Renal cortical epithelial cell (primary cell): ENCODE measurements at places on chromosomes 6 and 20.

DNA sequence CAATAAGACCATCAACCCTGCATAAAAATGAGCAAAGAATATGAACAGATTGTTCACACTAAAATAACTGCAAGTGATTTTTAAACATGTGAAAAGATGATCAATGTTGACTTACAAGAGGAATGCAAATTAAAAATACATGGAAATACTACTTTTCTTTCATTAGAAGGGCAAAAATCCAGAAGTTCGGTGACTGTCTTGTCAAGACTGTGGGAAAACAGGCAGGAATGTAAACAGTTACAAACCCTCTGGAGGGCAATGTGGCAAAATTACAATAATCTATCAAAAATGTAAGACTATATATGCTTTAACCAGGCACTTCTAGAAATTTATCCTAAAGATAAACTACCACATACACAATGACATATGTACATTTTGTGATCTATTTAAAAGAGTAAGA lies 86.7 kb downstream of the TNFAIP3 start:
- DNase-seq = no peak

GRCh38 chr20:31831211-31831610 lies 12.1 kb downstream of the MYLK2 start:
- no peak for DNase-seq

DNA sequence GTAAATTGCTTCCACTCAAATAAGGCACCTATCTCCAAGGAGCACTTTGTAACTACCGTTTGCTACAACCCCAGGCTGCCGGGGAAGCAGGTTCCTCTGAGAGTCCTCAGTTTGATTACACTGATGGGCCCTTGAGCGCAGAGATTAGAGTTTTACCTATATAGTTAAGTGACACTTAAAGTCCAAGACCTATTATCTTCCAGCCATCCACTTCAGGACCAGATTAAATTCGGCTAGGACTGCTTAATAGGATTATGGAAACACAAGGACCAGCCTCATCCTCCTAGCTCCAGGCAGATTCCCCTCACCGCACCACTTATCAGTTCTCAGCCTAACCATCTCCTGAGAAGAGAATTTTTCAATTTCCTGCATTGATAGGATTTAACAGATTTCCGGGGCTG lies 64.7 kb upstream of the TIAM2 start:
- no peak for DNase-seq

DNA sequence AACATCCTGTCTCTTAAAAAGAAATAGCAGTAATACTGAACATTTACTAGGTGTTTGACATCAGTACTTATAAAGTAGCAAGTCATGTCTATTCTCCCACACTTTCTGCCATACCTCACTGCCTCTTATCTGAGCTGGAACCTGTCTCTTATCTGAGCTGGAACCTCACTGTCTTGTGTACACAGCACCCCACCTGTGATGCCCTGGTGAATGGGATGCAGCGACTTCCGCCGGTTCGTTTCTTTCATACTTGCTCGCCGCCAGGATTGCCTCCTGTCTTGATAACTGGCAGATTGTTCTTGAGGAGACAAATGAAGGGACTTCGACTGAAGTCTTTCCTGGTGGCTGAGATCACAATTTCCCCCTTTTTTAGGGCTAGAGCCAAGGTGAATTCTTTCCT lies 2.9 kb downstream of the DSN1 start:
- DNase-seq = no peak

- no peak for DNase-seq
These were observed 1.9 kb downstream of the RAB23 start for GRCh38 chr6:57220083-57220703.

DNA sequence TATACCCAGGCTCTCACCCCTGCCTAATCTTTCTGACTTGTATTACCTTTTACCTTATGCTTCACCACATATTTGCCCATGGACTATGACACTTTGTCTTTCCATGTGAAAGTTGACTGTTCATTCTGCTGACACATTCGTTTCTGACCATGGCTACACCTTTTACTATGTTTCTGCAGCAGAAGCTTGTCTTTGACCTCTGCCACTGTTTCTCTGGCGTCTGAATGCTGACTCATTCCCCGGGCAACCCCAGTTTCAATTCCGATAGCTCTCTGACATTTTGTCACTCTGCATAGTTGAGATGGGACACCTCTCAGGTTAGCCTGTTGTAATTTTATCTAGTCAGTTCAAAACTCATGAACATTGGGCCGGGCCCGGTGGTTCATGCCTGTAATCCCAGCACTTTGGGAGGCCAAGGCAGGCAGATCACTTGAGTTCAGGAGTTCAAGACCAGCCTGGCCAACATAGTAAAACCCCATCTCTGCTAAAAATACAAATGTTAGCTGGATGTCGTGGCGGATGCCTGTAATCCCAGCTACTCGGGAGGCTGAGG lies 50.7 kb downstream of the SLC26A8 start:
- DNase-seq = peak; percentile 75

- DNase-seq = no peak
These were observed 64.5 kb downstream of the TRMT6 start for GRCh38 chr20:5885866-5886265.

DNA sequence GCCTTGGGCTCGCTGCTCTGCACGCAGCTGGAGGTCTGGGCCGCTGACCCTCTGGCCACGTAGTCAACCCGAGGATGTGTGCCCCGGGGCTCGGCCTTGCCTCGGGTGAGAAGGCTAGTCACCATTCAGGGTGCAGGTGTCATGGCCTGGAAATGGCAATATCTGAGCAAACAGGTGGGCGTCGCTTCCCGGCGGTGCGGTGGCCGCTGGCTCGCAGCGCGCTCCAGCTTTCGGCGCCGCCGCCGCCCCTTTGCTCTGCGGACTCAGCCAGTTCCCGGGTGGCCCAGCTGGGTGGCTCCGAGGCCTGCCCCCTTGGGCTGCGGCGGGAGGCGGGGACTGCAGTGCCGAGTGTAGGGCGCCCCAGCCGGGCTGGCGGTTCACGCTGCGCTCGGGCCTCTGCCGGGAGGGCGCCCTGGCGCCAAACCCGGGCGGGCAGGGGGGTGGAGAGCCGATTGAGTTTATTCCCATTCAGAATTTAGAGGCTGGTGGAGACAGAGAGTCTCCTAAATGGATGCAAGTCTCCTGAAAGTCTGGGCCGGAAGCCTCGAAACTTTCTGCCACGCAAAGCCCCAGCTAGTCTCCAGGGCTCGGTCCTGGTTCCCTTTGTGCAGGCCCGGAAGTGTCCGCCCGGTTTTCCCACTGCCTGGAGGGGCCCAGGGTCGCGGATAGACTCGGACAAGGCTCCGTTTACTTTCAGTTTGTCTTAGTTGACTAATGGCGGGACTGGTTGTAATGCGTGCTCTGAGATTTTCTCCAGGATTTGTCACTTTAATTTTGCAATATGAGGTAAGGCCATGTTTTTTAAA lies 11.3 kb upstream of the TFAP2A start:
- no peak for DNase-seq

- DNase-seq = no peak
These were observed 1.7 kb downstream of the JAG1 start for GRCh38 chr20:10671919-10672623.

DNA sequence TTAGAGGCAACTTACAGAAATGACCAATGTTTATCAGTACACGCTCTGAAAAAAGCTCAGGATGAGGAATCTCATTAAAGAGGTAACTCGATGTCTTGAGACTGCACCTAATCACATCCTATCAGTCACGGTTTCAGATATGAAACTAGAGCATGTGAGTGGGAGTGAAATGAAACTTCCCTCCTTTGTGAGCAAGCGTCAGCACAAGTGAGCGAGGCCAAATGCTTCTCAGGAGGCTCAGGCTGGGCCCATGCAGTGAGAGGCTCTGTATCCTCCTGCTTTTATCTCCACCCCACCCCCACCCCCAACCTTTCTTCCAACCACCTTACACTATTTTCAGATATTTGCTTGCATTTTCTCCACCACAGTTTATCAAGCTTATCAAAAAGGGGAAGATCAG lies 140.8 kb upstream of the RIMS1 start:
- no peak for DNase-seq

GRCh38 chr6:170371080-170371479 lies 64.5 kb downstream of the FAM120B start:
- no peak for DNase-seq

GRCh38 chr6:162421004-162421403 lies 306.6 kb downstream of the PRKN start:
- peak; percentile 11 for DNase-seq

- DNase-seq = no peak
These were observed 24.7 kb downstream of the COX4I2 start for GRCh38 chr20:31662372-31662854.

DNA sequence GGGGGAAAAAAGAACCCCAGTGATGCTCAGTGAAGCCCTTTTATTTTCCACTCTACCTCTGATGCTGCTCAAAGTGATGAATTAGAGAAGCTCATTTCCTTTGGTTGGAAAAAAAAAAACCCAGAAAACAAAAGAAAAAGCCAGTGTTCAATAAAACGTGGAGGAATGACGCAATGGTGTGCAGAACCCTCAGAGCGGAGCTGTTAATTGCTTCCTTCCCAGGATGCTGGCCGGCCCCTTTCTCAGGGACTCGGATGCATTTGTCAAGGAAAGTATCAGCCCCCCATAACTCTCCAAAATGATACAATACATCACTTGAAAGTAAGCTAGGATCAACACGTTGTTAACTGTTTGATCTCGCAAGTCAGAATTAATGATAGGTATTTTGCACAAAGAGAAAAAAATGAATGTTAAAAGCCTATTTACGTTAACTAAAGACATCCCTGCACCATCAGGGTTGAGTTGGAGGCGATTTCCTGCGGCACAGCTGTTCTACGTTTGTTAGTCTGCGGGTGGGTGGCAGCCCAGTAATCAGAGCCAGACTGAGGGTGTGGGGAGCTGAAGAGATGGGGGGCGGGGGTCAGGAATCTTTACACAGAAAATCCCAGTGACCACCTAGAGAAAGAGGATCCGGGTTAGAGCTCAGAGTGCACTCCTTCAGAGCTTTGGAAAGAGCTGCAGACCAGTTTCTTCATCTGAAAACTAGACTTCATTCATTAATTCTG lies 132.4 kb downstream of the BMP7 start:
- no peak for DNase-seq

DNA sequence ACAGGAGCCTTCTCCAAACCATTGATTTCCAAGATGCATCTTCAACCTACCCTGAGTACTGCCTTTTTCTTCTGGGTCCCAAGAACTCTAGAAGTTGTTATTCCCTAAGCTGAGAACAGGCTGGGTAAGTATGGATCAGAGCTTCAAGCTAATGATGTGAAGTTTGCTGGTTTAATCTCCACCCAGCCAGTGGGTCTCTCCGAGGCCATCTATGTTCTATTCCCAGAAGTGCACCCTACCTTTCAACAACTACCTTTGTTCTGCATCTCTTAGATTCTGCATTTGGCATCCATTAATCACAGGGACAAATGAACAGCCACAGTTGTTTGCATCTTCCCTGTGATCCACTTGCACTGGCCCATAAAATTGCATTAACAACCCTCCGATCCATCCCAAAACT lies 246.2 kb downstream of the HIVEP2 start:
- no peak for DNase-seq

- no peak for DNase-seq
These were observed 21.3 kb downstream of the MLIP start for GRCh38 chr6:54132587-54132986.

DNA sequence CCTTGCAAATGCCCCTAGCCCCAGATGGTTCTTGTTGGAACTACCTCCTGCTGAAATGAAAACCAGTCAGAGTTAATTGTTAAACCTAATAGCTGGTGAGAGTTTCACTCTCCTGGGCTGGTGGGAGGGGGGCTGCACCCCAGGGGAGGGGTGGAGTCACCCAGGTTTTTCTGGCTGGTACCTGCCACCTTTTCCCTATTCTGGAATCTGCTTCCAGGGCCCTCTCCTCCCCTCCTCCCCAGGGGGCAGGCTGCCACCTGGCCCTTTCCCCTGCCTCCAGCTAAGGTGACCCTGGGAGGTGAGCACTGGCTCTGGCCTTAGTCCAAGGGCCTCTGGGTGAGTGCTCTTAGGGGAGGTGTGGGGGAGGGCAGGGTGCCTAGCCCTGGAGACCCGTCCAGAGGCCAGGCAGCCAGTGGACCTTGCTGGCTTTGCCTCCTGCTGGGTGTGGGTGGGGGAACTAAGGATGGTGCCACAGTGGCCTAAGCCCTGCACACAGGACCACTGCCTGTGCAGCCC lies 48.8 kb upstream of the EPB41L1 start:
- DNase-seq = peak; percentile 84

DNA sequence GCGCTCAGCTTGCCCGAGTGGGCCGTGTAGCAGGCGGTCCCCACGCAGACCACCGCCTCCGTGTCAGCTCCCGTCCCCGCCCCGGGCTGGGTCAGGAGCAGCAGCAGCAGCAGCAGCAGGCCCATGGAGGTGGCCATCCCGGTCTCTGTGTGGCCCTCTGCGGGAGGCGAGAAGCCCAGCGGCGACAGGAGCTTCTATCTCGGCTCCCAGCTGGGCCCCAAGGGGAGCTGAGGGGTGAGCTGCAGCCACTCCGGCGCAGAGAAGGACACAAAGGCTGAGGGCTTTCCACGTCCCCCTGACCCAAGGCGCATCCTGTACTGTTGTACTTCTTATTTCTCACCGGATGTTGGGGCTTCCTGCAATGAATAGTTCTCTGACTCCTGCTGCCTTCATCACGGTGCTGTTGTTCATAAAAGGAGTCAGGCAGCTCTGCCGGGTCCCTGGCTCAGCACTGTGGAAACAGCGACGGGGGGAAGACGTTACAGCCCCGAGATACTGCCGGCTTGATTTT lies at the start of gene CD93:
Gene CD93, minus strand, starts transcription at position 269 of the 511 bp plus-strand sequence. Its CDS starts 132 bp downstream, at position 137.
- DNase-seq = no peak

GRCh38 chr6:158518191-158519127 lies 41.4 kb upstream of the TMEM181 start:
- peak; percentile 79 for DNase-seq

GRCh38 chr6:23176883-23177282 lies 607.5 kb downstream of the HDGFL1 start:
- no peak for DNase-seq

GRCh38 chr6:89886378-89887120 lies 7.7 kb upstream of the GJA10 start:
- no peak for DNase-seq

DNA sequence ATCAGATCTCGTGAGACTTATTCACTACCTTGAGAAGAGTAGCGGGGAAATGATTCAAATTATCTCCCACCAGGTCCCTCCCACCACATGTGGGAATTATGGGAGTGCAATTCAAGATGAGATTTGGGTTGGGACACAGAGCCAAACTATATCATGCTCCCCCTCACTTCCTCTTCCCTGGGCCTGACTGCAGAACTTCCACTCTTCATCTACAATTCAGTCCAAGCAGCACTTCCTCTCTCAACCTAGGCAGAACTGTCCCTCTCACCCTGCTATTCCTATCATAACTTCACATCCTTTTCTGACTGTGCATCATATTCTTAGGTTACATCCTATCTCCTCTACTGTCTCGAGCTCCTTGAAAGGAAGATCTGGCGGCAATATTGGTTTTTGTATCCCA lies 184.0 kb upstream of the HDDC2 start:
- DNase-seq = no peak

GRCh38 chr6:33869121-33869520 lies 65.3 kb upstream of the MLN start:
- DNase-seq = no peak

DNA sequence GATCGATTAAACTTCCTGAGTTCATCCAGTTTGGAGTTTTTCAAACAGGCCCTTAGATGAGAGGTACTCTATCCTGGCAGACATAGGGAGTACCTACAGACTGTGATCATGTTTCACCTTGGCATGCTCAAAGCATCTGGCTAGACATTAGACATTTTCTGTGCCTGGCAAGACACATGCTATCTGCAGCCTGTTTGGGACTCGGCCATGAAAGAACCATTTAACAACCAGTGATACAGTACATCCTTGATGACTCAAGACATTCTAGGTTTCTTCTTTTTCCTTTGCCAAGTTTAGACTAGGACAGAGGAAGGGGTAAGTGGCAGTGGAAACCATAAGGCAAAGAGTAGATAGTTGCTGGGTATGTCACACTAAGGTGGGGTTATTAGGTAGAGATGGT lies 15.4 kb upstream of the PAQR8 start:
- DNase-seq = no peak
